ENCODE measurements at places on chromosomes 7 and 10.

DNA sequence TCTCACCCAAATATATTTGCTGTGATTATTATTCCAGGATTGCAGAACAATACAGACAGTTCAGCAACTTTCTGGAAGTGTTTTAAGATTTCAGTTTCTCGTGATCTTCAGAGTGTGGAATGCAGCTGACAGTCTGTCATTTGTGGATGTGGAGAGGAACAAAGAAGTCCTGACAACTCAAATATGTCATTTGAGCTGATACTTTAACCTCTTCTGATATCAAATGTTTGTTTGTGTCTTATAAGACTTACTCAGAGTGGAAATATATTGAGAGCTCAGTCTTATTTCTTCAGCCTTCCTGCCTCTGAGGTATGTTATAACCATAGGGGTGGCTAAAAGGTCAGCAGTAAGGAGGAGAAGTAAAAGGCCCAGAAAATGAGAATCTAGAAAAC, 96.4 kb downstream of the OSBPL3 start:
- no peaks in the 10 kb centered on the region for H3K4me1 ChIP-seq
- no peaks in the 10 kb centered on the region for H3K27me3 ChIP-seq
- no peak overlapping the region for H3K4me3 ChIP-seq
- DNase-seq = no peak
- no peaks in the 10 kb centered on the region for H3K36me3 ChIP-seq
- H3K27ac ChIP-seq = no peak overlapping the region

- H3K4me1 ChIP-seq = peaks cover 28% of the 10 kb centered on the region
- no peak overlapping the region for H3K4me3 ChIP-seq
- H3K36me3 ChIP-seq = peaks cover 12% of the 10 kb centered on the region
- H3K27ac ChIP-seq = peak overlapping the region; percentile 8
- no peak for DNase-seq
- H3K27me3 ChIP-seq = no peaks in the 10 kb centered on the region
Measured at GRCh38 chr7:2794836-2795636, 49.1 kb downstream of the GNA12 start.

DNA sequence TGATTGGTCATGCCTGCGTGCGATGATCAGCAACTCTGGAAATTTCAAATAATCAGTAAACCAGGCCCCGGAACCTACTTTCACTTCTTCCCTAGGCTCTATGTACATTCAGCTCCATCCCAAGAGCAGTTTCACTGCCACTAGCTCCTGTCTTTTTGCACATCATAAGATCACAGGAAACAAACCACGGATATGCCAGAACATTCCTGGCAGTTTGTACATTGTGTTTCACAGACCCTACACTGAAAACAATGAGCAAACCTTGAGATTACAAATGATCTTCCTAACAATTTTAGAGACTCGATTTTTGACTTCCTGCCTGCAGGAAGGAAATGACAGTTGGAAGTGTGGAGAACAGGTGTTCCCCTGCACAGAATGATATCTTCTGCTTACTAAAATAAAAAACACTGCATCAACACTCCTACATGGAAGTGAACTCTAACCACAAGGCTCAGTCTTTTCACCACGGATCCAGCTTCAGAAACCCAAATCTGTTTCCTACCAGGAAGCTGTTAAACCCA, 7.6 kb upstream of the TMEM236 start:
- no peak overlapping the region for H3K27ac ChIP-seq
- no peak overlapping the region for H3K4me3 ChIP-seq
- no peaks in the 10 kb centered on the region for H3K27me3 ChIP-seq

- DNase-seq = no peak
- no peaks in the 10 kb centered on the region for H3K36me3 ChIP-seq
- H3K4me3 ChIP-seq = no peak overlapping the region
- peaks cover 47% of the 10 kb centered on the region for H3K4me1 ChIP-seq
- no peaks in the 10 kb centered on the region for H3K27me3 ChIP-seq
- peak overlapping the region; percentile 76 for H3K27ac ChIP-seq
Measured at GRCh38 chr10:72321248-72322029, 33.3 kb downstream of the DNAJB12 start.

- no peaks in the 10 kb centered on the region for H3K36me3 ChIP-seq
- H3K27me3 ChIP-seq = no peaks in the 10 kb centered on the region
- DNase-seq = no peak
- no peak overlapping the region for H3K27ac ChIP-seq
Measured at GRCh38 chr7:18144166-18144565, 116.5 kb upstream of the PRPS1L1 start.

DNA sequence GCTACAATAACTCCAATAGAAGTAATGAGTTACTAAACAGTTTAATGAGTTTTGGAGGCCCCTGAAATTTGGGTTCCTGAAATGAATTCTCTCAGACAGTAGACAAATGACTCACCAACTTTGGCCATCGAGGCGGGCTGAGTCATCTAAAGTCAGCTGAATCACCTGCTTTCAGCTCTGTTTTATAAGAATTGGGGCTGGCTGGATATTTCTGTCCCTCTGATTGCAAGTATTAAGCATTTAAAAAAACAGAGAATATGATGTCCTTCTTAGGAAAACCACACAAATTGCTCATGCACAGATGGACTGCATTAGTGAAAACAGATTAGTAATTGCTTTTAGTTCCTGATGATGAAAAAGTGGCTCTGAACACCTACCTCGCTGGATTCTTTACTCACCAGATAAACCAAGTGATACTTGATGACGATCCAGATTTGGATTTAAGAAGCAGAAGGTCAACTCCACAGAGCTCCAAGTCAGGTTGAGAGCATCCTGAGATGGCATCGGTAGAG, 59.1 kb downstream of the ZNF365 start:
- H3K36me3 ChIP-seq = no peaks in the 10 kb centered on the region
- H3K27ac ChIP-seq = no peak overlapping the region
- H3K4me1 ChIP-seq = no peaks in the 10 kb centered on the region
- peak; percentile 82 for DNase-seq

GRCh38 chr10:72315054-72315453, 39.7 kb downstream of the DNAJB12 start:
- H3K36me3 ChIP-seq = no peaks in the 10 kb centered on the region
- peaks cover 13% of the 10 kb centered on the region for H3K4me1 ChIP-seq
- H3K27ac ChIP-seq = no peak overlapping the region
- H3K4me3 ChIP-seq = no peak overlapping the region

DNA sequence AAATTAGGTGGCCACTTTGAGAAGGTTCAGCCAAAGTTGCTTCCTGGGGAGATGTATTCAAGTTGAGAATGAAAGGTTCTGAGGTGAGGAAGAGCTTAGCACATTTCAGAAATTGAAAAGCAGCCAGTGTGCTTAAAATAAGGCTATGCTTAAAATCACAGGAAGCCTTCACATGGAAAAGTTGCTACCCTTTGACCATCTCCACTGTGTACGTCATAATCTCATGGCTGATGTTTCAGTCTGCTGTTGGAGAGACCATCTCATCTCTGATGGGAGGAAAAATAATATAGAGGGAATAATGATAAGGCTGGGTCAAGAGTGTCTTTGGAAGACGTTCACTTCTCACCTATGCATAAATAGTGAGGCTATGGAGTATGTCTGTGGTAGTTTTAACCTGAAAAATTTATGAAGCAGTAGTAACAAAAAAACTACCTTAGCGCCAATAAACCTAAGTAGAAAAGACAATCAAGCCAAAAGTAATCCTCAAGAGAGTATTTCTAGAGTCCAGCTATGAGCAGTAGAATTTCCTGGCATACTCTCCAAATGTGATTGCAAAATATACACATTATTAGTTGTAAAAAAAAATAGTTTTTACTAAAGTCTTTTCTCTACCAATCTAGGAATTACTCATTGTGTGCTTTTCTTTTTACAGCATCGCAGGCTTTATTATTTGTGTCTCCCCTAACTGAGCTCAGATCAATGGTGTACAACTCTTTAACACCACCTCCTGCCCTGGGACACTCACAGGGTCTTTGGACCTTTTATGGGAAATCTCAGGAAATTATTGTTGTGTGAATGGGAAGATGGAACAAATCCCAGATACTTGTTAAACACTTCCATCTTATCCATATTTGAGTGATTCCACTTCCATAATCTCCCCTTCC, 435.2 kb upstream of the LRGUK start:
- peaks cover 14% of the 10 kb centered on the region for H3K4me1 ChIP-seq
- no peaks in the 10 kb centered on the region for H3K27me3 ChIP-seq
- no peak overlapping the region for H3K27ac ChIP-seq
- peak; percentile 77 for DNase-seq
- no peak overlapping the region for H3K4me3 ChIP-seq

GRCh38 chr7:142796501-142797390, 26.0 kb downstream of the PRSS2 start:
- H3K4me1 ChIP-seq = peaks cover 4% of the 10 kb centered on the region
- no peaks in the 10 kb centered on the region for H3K36me3 ChIP-seq
- no peak overlapping the region for H3K27ac ChIP-seq
- H3K4me3 ChIP-seq = peak overlapping the region; percentile 26
- peaks cover 75% of the 10 kb centered on the region for H3K27me3 ChIP-seq
- peak; percentile 47 for DNase-seq

DNA sequence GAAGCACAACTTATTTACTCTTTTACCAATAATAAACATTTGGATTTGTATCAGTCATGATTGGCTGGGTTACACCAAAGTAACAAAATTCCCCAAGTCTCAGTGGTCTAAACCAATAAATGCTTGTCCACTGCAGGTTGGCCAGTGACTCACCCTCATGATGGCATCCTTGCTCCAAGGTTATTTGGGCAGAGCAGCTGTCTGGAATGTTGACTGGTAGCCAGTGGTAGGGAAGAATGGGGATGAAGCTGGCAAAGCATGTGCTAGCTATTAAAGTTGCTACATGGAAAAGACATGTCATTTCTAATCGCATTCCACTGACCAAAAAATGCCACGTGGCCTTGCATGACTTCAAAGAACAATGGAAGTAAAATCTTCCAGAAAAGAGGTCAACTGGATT, 1168.7 kb upstream of the CELF2 start:
- H3K27me3 ChIP-seq = no peaks in the 10 kb centered on the region
- no peaks in the 10 kb centered on the region for H3K36me3 ChIP-seq
- no peaks in the 10 kb centered on the region for H3K4me1 ChIP-seq
- no peak overlapping the region for H3K4me3 ChIP-seq
- H3K27ac ChIP-seq = no peak overlapping the region

DNA sequence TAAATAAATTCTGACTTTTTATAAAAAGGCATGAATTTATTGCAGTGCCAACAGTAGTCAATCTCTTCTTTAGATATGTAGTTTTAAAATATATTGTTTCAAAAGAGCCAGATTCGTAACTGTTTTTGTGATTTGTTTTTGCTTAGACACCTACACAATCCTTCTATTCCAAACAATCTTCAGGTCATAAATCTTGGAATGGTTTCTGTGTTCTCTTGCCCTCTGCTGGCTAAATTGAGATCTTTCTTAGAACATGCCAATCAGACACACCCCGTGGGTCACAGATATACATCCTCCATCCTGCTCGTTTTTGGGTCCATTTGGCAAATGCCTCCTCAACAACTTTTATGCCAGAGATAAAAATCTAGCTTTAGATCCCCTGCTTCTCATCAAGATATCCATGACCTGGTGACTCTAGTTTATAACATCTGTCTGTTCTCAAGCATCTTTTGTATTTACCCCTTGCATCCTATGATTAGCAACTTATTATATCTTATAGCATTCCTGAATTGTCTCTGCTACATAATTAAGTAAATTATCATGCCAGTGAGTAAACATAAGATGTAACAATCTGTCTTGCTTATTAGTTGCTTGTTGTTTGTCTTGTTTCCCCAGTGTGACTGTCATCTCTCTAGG, 35.3 kb upstream of the IFRD1 start:
- peak; percentile 60 for DNase-seq
- peaks cover 22% of the 10 kb centered on the region for H3K27me3 ChIP-seq
- no peaks in the 10 kb centered on the region for H3K36me3 ChIP-seq

GRCh38 chr7:8908889-8909288, 475.5 kb downstream of the NXPH1 start:
- peaks cover 5% of the 10 kb centered on the region for H3K4me1 ChIP-seq
- no peaks in the 10 kb centered on the region for H3K27me3 ChIP-seq
- no peaks in the 10 kb centered on the region for H3K36me3 ChIP-seq
- no peak overlapping the region for H3K4me3 ChIP-seq
- DNase-seq = no peak
- no peak overlapping the region for H3K27ac ChIP-seq

GRCh38 chr10:132449051-132449810, 52.2 kb downstream of the PWWP2B start:
- no peaks in the 10 kb centered on the region for H3K27me3 ChIP-seq
- H3K4me3 ChIP-seq = no peak overlapping the region
- H3K36me3 ChIP-seq = no peaks in the 10 kb centered on the region
- H3K4me1 ChIP-seq = peaks cover 26% of the 10 kb centered on the region

- no peaks in the 10 kb centered on the region for H3K36me3 ChIP-seq
- H3K27me3 ChIP-seq = no peaks in the 10 kb centered on the region
- H3K4me1 ChIP-seq = no peaks in the 10 kb centered on the region
- H3K27ac ChIP-seq = no peak overlapping the region
- DNase-seq = no peak
- no peak overlapping the region for H3K4me3 ChIP-seq
Measured at GRCh38 chr10:126065751-126066377, 169.5 kb downstream of the FANK1 start.

- H3K36me3 ChIP-seq = no peaks in the 10 kb centered on the region
- no peaks in the 10 kb centered on the region for H3K27me3 ChIP-seq
- H3K27ac ChIP-seq = no peak overlapping the region
- peak; percentile 75 for DNase-seq
- no peak overlapping the region for H3K4me3 ChIP-seq
Measured at GRCh38 chr7:115230882-115231571, 309.1 kb downstream of the MDFIC start.

- H3K27me3 ChIP-seq = no peaks in the 10 kb centered on the region
- H3K4me3 ChIP-seq = no peak overlapping the region
- H3K4me1 ChIP-seq = peaks cover 10% of the 10 kb centered on the region
- no peak for DNase-seq
- H3K36me3 ChIP-seq = peaks cover 3% of the 10 kb centered on the region
Measured at GRCh38 chr7:107332488-107333269, 137.2 kb upstream of the GPR22 start.

DNA sequence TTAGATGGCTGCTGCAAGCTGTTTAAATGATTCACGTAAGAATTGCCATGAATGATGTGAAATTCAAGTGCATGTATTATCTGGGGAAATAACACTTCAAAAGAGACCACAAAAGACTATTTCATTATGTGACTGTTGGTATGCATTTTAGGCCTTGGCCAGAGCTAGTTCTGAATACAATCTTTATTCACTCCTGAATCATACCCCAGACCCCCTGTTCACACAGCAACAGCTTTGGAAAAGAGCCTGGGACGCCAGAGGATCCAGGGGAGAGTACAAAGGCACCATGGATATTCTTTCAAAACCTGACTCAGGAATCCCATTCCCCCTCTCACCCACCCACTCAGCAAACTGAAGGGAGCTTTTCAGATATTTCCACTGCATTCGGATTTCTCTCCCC, 377.1 kb upstream of the DPP6 start:
- H3K36me3 ChIP-seq = no peaks in the 10 kb centered on the region
- H3K27ac ChIP-seq = no peak overlapping the region
- H3K4me3 ChIP-seq = no peak overlapping the region
- DNase-seq = no peak
- H3K4me1 ChIP-seq = no peaks in the 10 kb centered on the region
- H3K27me3 ChIP-seq = no peaks in the 10 kb centered on the region

DNA sequence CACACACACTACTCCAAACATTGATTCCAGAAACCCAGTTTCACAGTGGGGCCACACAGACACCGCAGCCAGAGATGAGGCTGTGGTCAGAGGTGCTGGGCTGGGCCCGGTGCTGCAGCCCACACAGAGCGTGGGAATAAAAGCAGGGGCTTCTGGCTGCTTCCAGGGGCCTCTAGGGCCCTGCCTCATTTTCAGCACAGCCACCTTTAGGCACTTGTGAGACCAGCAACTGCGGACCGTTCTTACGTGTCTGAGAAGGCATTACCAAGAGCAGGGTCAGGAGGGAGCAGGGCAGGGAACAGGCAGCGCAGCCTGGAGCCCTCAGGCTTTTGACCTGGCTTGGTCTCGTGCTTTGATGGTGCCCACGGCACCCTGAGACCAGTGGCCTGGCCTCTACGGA, 270.4 kb downstream of the DNAJB6 start:
- H3K4me3 ChIP-seq = no peak overlapping the region
- H3K36me3 ChIP-seq = no peaks in the 10 kb centered on the region
- no peak overlapping the region for H3K27ac ChIP-seq
- DNase-seq = no peak
- no peaks in the 10 kb centered on the region for H3K4me1 ChIP-seq

Data from cardiac muscle cell (in vitro differentiated cells and primary cell).